Kasumi-1 (cell line): ENCODE measurements at places on chromosomes 2 and 18.
A peak's percentile ranks its signal among the peaks of the same experiment; 100 is the strongest.

- no peak for DNase-seq
Measured at GRCh38 chr2:144514616-144515091, 5.3 kb downstream of the ZEB2 start.

- DNase-seq, result peak; percentile 77
Measured at GRCh38 chr2:138090330-138090729, 126.1 kb downstream of the HNMT start.

DNA sequence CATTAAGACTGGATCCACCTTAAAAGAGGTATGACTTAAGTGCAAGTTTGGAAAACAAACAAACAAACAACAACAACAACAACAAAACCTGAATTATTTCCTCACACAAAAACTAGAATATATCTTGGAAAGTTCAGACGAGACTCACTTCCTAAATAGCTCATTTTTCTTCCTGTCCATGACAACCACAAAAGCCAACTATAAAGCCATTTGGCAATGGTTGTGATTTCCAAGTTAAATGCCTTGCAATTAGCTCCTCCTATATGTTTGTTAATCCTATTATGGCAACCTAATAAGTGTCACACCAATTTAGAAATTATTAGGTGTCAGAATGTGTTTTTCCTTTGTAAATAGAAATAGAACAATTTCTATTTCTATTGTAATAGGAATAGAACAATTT, 91.6 kb upstream of the ARL5A start:
- DNase-seq, result peak; percentile 16

- peak; percentile 98 for DNase-seq
Measured at GRCh38 chr18:79819968-79820351, 22.2 kb downstream of the KCNG2 start.

GRCh38 chr2:58067001-58067400, 20.4 kb downstream of the VRK2 start:
- DNase-seq, result no peak
